GM12892 (cell line): ENCODE measurements at places on chromosomes 7 and 10.

GRCh38 chr7:32661501-32661900 lies 166.2 kb downstream of the AVL9 start:
- no peak for DNase-seq

DNA sequence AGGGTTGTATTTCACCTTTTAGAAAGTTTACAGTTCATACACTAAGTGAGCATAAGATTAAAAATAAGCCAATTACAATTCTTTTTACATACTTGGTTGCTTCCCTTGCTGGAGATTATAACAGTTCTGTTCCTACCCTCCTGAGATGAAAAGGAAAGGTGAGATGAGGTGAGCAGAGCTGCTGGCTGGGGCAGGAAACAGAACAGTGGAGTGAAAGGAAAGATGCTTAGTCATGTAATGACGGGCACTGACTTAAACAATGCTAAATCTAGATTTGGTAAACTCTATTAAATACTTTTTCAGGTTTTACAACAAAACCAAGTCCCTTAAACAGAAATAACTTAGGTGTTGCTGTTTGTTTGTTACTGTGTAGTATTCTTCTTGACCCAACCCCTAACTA lies 19.9 kb upstream of the ZEB1 start:
- DNase-seq: no peak

GRCh38 chr10:133196221-133196915 lies 33.6 kb upstream of the UTF1 start:
- no peak for DNase-seq

DNA sequence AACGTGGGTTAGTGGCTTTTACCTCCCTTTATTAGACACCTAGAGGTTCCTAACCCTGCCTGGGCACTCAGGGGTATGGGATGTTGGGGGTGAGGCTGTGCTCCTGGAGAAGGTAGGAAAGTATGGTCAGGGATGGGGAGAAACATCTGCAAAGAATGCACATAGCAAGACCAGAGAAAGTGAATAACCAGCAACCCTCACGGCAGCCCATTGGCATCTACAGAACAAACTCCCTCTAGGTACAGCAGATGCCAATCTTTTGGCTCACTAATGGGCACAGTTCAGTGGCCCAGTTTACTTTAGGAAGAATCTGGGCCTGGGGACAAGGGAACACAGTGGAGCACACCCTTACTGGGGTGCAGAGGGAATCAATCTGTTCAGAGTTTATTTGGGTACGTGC lies 143.9 kb downstream of the JAZF1 start:
- no peak for DNase-seq

GRCh38 chr7:38773430-38773829 lies 135.6 kb downstream of the VPS41 start:
- no peak for DNase-seq

GRCh38 chr7:78704504-78704903 lies 749.0 kb downstream of the MAGI2 start:
- DNase-seq: no peak

- DNase-seq: no peak
Observed at GRCh38 chr10:50635286-50635685, 11.5 kb upstream of the SGMS1 start.

DNA sequence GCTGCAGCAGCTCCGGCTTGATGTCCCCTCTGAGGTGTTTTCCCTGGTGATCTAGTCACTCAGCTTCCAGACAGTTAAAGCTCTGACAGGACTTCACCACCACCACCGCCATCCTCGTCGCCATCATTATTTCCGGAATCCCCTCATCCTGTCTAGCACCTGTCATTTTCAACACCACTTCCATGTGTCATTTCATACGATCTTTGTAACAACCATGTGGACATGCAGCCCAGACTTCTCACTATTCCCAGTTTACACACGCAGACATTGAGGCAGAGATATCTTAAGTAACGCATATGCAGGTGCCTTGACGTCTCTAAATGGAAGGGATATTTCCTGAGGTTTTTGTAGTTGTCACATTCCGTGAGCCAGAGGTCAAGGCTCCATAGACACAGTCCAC lies 530.6 kb upstream of the FOXK1 start:
- no peak for DNase-seq

DNA sequence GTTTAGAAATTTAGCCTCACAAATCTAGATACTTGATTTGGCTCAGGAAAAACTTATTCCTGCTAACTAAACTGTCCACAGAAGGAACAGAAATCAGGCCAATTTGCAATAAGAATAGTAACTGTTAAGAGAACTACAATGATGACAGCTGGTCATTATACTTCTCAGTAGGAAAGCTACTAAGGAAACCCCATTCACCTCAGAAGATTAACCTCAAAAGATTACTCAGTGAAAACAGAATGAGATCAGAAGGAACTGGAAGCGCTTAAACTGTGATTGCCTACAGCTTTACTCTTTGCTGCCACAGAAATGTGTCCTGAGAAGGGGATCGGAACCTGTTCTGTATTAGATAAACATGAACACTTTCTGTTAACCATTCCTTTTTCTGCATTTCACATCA lies 24.3 kb upstream of the DNAJB12 start:
- DNase-seq: no peak

DNA sequence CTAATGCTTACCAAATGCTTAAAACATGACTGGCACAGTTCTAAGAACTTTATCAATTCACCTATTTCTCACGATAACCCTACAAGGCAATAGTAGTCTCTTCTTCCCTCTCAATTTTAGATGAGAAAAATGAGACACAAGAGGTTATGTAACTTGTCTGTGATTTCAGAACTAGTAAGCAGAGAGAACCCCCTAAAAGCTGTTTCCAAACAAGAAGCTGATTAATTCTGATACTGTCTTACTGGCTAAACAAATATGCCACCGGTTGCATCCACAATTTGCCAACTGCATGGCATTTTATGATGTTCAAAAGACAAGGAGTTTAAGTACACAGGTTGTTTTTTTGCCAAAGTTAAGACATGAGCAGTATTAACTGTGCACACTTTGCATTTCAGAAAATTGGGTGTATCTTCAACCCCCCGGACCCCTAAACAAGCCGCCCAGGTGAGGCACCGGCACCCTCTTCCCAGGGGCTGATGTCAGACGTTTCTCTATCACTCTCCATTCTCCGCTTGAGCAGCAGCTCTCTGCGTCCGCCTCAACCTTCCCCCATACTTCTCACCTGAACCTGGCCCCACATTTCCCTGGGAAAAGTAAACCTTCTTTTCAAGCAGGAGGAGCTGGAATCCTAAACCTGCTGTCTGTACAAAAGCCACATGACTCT lies 21.7 kb downstream of the RSU1 start:
- DNase-seq: no peak

DNA sequence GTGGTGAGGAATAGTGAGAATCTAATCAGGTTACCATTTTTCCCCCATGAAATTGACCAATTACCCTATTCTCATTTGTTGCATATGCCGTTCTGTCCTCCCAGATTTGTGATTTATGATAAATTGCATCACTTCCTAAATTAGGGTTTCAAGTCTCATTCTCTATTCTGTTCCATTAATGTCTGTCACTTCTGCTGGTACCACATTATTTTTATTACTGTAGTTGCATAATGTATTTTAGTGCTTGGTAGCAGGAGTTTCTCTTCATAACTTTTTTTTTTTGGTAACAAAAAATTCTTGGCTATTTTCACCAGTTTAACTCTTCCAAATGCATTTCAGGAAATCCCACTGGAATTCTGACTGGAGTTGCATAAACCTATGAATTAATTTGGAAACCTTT lies 44.0 kb upstream of the FAM133B start:
- no peak for DNase-seq

- no peak for DNase-seq
Observed at GRCh38 chr7:87875151-87876039, 765 bp downstream of the SLC25A40 start.

DNA sequence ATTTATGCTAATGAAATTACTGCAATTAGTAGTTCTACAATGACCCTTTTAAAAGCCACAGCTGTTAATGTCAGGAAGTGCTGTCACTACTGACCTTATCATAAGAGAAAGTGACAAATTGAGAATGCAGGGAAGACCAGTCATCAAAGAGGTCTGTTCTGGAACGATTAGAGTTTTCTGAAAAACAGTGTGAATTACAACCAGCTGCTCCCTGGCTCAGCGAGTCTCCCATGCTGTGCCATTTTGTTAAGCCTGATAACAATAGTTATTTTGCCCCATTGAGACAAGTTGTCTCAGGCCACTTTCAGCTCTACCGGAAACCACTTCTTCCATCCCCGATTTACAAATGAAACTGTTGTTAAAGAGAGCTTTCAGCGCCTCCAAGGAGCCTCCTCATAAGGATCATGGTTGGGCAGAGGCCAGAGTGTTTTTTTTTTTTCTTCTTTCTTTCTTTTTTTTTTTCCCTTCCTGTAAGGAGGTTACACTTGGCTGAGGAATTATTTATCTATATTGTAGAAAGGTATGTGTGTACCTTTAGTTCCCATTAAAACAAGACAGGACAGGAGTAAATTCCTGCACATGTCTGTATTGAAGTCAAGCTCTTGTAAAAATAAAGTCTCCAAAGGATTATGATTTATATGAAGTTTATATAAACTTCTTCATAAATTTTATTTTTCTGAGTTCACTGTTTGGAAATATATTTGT lies 173.6 kb downstream of the CDCA7L start:
- DNase-seq: no peak

GRCh38 chr7:13731643-13732042 lies 257.8 kb downstream of the ETV1 start:
- DNase-seq: no peak

DNA sequence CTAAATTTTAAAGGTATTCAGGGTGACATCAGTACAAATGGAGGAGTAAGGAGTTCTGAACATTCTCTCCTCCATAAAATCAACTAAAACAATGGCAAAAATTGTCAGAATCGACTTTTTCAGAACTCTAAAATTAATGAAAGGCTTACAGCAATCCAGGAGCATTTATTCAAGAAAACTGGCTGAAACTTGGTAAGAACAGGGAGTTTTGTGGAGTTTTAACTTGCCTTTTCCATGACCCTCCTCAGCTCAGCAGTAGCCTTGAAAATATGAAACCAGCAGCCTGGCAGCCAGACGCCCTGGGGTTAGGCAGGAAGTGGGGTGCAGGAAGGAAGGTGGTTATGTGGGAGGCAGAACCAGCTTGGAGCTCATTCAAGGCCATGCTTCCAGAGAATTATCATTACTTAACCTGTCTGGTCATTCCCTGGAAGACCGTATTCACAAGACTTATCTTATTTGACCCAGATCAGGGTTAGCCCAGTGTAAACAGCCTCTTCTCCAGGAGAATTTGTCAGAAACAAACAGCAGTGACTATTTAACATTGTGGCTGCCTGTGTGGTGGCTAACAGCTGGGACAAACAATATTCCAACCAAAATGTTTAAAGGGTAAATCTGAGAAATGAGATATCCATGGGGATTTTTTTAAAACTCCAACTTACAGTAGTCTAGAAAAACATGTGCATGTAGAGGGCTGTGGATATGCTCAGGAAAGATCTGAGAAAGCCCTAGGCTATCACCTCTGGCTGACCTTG lies 75.7 kb upstream of the MACROH2A2 start:
- no peak for DNase-seq

DNA sequence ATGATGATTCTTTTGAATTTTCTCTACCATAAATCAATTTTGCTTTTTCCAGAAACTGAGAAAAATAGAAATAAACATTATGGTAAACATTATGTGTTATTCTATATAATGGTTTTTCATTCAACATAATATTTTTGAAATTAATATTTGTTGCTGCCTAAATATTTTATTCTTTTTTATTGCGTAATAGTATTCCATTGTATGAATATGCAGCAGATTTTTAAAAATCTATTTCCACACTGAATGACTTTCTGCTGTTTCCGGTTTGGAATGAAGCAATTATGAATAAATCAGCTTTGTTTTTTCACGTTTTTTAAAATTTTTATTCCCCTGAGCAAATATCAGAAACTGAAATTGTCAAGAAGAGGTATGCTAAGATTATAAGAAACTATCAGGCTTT lies 335.2 kb upstream of the KCND2 start:
- no peak for DNase-seq

GRCh38 chr10:131736321-131736980 lies 164.4 kb upstream of the PPP2R2D start:
- no peak for DNase-seq

DNA sequence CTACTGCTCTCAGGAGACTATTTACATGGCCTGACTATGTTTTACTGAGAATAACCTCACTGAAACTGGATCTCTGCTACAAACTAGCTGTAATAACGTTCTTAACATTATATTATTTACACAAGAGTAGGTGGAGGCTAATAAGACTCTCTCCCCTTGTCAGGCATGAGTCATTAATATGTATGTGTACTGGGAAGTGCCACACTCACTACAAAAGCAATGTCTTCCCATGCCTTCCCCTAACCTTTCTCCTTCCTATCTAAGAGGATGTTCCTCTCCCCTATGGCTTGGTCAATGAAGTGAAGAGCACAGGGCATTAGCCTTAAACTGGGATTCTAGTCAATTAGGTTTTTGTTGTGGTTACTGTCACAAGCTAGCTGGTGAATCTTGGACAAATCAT lies 147.9 kb downstream of the DGKB start:
- no peak for DNase-seq

- no peak for DNase-seq
Observed at GRCh38 chr7:17195576-17195975, 102.9 kb upstream of the AHR start.
